ENCODE measurements at places on chromosomes 16 and 17.

- DNase-seq: no peak
Observed at GRCh38 chr16:2698965-2699750, 16.8 kb downstream of the KCTD5 start.

GRCh38 chr17:69012895-69013805, 47.6 kb downstream of the ABCA9 start:
- no peak for DNase-seq

DNA sequence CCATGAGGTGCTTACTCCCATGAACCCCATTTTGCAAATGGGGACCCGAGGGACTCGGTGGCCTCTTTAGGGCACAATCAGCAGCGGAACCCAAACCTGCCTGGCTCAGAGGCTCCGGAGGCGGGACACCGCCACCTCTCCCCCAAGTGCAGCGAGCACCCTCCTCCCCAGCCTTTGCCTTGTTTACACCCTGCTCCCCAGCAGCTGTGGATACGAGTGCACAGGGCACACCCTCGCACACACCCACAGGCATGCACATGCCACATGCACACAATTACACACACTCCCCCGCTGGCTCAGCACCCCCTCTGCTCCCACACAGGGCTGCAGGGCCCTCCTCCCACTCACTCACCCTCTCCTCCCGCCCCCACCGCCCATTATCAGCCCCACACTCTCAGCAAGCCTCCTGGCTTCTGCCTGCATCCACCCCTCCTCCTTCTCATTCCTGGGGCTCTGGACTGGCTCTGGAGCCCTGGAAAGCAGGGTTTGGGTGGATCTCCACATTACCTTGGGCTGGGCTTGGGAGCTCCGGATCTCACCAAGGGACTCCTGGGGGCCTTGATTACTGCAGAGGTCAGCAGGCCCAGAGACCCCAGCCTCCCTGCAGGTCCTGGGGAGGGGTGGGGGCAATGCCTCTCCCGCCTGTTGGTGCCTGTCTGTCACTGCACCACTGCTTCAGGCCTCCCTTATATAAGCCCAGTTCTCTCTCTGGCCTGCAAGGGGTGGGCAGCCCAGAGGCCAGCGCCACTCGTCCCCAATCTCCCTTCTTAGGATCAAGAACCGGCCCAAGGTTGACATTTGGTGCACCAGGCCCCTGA, 6.4 kb downstream of the PDK2 start:
- DNase-seq: no peak

GRCh38 chr17:47776330-47777197, 43.5 kb downstream of the TBX21 start:
- DNase-seq: no peak

DNA sequence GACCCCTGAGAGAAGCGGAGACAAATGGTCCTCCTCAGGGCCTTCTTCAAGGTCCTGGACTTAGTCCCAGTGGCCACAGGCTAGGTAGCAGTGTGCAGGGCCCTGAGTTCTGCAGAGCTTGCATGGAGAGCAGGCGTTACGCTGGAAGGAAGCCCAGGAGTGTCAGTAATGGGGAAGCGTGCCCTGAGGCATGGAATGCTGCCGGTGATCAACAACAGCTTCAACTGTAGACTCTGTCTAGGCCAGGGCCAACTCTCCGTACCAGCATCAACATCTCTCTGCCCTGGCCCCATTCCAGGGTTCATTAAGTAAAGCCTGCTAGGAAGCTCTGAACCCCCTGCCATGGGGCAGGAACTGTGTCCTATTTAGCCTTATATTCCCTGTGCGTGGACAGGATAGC, 568 bp upstream of the TNK1 start:
- DNase-seq: no peak

DNA sequence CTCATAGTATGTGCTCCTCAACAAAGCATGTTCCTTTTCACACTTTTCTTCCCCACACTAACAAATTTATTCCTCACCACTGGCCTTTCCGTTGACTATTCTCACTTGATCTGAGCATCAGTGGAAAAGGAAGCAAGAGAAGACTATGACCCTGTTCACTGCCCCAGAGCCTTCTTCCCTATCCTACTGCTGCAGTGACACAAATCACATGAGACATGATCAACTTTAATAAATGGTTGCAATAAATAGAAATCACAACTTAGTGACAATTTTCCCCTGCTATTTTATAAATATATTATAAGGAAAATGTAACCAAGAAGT, 438.7 kb upstream of the SOX9 start:
- no peak for DNase-seq

DNA sequence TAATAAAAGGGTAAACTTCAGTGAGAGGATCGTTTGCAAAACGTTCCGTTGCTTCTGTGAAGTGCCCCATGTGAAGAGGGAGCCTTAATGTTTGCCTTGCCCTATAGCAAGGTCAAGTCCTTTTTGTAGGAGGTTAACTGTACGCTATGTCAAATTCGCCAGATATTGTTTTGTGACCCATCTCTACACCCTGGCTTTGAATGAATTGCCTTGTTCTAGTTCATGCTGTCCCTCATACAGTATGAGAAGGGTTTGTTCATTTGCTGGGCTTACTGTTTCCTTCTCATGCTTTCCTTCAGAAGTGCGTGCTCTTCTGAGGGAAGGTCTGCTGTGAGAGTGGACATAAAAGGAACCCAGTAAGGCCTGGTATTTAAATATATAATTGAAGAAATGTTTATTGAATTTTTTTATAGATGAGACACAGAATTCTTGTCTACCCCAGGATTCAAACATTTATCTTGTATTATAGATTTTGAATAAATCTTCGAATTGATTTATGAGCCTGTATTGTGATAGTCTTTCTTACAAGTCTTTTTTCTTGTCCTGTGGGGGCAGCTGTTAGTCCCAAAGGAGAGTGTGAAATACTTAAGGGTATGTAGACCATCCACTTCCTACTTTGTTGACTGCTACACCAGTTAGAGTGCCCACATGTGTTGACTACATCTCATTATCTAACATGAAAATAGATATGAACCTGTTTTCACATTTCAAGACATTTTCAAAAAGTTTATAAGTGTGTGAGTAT, 1.7 kb downstream of the MAP3K3 start:
- no peak for DNase-seq

GRCh38 chr16:7888411-7888810, 555.8 kb downstream of the RBFOX1 start:
- no peak for DNase-seq

DNA sequence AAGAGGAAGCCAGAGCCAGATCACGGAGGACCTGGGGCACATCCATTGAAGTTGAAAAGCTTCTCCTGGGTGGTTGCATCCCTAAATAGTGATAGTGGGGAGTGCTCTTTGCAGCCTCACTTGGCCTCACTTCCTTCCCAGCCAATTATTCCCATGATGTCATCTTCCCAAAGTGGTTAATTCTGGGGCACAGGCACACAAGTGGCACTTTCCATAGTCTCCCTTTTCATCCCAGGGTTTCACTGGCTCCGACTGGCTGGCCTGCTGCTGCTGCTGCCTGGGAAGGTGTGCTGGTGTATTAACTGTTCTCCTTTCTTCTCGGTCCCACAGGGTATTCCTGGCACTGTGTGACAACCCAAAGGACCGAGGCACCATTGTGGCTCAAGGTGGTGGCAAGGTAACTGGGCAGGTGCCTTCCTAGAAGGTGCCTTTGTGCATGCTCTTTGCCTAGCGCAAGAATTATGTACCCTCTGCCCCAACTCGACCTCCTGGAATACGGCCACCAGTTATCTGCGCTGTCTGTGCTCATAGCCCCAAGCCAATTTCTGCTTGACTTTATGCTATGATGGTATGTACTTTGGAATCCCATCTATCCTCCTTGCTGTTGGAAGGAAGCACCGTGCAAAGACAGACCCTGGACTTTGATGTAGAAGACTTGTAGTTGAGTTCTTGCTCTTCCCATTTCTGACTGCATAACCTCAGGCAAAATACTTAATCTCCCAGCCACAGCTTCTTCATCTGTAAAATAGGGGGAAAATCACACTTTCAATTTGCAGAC, 18.4 kb downstream of the SLC35G3 start:
- no peak for DNase-seq

DNA sequence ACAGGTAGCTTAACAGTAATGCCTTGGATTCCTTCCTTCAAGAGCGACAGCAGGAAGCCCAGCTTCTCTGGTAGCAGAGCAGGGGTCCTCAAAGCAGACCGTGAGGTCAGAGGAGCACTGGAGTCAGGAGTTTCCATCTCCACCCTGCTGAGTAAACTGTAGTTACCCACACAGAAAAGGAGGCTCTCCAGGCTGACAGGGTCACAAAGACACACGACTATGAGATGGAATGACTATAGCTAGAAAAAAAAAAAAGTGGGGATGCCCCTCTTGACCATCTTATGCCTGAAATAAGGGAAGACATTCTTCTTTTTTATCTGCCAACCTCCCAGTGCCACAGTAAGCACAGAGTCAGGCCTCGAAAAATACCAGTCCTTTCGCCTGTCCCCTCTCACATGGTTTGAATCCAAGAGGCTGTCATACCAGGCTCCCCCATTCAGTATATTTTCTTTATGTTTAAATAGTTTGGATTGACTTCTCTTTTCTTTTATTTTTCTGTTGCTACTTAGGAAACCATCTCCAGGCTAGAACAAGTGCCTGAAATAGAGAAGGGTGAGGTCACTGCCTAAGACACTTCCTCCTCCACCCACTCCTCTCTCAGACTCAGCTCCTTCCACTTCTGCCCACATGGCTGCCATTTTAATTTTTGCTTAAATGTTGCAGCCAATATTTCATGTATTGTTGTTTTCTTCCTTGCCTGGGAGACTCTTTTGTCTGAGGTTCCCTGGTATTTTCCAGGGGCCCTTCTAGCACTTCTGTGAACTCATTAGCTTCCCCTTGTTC, 707.4 kb downstream of the MAF start:
- DNase-seq: no peak

- DNase-seq: no peak
Observed at GRCh38 chr17:76995387-76996105, 127.3 kb downstream of the MGAT5B start.

DNA sequence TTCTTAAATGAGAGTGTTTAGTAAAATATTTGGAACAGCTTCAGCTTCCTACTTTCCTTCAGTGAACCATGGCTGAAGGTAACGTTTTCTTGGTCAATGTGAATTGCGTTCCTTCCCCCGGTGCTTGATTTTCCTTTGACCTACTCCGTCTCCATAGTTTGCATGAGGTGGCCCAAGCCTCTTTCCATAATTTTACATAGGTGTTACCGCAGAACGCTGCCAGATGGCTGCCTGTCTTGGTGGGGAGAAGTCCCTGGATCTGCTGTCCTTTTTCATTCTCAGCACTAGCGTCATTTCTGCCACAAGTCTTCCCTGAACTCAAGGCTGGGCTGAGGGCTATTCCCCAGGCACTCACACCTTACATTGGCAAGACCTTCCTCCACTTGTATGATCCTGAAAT, 178.4 kb downstream of the PRKCA start:
- no peak for DNase-seq

GRCh38 chr16:66905633-66906539, 12.8 kb downstream of the CDH16 start:
- no peak for DNase-seq

- DNase-seq: no peak
Observed at GRCh38 chr16:87818533-87819161, 50.7 kb downstream of the SLC7A5 start.

DNA sequence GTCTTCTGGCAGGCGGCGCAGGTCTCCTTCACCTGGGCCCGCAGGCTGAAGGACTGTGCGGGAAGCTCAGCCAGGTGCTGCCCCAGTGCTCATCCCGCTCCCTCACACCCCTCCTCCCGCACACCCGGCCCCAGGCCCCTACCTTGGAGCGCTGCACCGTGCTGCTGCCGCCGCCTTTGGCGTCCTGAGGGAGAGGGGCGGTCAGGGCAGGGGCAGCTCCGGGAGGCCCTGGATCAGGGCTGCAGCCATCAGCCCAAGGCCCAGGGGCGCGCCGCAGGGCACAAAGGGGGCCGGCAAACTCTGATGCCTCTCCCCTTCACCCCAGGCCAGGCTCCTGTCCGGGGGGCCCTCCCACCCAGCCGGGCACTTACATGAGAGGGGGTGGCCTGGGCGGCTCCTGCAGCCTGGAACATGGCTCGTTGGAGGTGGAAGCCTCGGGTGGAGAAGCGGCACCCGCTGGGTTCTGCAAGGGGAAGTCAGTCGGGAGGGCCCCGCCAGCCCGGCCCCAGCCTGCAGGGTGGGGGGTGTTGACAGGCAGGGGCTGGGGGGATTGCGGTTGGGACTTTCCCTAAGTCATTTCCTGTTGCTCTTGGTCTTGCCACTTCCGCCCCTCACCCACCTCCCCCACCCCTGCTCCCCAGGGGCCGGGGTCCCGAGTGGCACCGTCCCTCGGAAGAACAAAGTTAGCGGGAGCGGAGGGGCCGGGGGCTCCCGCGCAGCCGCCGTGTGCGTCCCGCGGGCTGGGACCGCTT, 863 bp downstream of the LIMD2 start:
- no peak for DNase-seq

- no peak for DNase-seq
Observed at GRCh38 chr16:28883221-28883996, 5.1 kb downstream of the ATP2A1 start.

- no peak for DNase-seq
Observed at GRCh38 chr17:40696651-40697072, 6.9 kb downstream of the KRT24 start.

GRCh38 chr17:33105911-33106310, 114.3 kb downstream of the SPACA3 start:
- DNase-seq: no peak
